ENCODE measurements at places on chromosomes 12 and 14.

DNA sequence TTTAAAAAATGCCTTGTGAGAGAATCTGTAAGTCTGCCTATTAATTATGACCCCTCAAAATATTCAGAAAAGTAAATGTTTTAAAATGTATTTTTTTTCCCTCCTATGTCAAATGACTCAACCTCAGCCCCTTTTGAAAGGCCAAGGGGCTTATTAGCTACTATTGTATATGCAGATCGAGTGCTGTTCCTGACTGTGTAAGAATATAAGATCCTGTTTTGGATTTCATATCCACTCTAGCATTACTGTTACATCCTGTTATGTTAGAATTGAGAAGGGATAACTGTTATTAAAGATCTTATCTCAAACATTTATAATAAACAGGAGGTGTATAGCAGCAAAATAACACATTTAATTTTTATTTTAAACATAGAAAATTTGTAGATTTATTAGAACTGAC, 46.6 kb upstream of the TPH2 start:
- no peak for DNase-seq

- DNase-seq: no peak
Measured at GRCh38 chr12:104402630-104403029, 54.1 kb upstream of the CHST11 start.

DNA sequence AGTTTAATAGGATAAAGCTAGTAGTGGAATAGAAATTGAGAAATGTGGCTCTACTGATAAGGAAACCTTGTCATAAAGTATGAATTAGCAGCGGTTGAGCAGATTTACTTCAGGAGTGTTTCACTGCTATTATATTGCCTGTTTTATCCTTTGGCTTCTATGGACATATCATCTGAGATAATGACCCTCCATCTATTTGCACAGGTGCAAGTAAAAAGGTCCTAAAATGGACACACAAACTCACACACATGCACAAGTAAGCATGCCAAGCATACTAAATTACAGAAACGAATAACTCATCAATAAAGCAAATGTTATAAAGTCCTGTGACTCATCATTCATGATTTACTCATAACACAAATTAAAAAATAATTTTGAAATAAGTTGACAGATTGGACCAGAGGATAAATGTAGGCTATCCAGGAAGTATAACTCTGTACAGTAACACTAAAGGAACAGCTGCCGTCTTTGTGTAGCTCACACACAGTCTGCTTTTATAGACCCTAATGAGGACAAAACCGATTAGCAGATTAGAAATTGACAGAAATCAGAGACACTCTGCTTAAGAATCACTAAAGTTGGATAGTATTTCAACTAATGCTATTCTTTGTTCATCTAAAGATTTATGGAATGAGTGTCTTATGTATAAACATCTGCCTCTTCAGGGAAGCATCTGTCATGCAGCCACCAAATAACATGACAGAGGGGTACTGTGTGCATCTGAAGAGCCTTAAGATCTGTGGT, 73.9 kb downstream of the SYT1 start:
- no peak for DNase-seq

DNA sequence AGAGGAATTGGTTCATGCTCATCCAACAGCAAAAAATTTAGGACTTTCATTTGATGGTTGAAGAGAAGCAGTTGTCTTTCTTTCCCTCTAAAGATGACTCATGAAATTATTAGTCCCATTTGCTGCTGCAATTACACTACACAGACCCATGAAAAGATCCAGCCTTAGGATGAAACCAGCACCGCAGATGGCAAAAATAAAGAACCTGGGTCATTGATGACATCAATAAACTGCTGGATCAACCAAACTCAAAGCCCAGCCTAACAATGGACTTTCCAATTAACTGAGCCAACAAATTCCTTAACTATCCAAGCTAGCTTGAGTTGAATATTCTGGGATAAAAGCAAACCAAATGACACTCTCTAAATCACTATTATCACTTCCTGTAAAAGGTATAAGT, 20.7 kb downstream of the DICER1 start:
- DNase-seq: no peak

DNA sequence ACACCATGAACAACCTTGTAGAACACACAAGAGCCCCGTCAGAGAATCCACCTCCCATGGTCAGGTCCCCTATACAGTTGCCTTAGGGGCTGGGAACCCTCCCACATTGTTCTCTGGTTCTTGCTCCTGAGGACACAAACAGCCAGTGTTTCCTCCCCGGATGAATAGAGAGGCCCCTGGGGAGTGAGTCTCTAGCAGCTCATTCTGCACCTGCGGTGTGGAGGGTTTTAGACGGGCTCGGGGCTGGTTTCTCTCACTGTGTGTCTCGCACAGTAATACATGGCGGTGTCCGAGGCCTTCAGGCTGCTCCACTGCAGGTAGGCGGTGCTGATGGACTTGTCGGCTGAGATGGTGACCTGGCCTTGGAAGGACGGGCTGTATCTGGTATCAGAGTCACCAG, 1052.1 kb downstream of the TMEM121 start:
- no peak for DNase-seq

GRCh38 chr14:53509276-53510244, 356.4 kb upstream of the DDHD1 start:
- DNase-seq: peak; percentile 95

GRCh38 chr12:104506676-104507401, 50.1 kb downstream of the CHST11 start:
- no peak for DNase-seq

- DNase-seq: no peak
Measured at GRCh38 chr12:125329239-125330102, 264.2 kb downstream of the AACS start.

DNA sequence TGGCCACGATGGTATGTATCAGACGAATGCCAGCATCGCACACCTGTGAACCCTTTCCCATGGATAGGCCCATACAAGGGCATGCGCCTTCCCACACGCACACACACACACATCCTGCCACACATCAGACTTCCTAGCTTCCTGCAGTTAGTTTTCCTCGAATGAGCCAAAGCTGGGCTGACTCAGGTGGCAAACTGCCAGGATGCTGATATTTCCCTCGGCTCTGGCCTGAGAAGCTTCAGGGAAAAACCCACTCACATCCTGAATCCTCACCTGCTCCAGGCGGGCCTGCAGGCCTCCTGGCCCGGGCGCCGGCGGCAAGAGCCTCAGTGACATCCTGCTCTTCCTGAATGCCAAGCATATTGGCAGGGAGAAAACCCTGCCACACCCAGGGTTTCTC, 22.4 kb downstream of the CALM1 start:
- DNase-seq: peak; percentile 79

GRCh38 chr12:3473844-3474243, 17.2 kb upstream of the PRMT8 start:
- DNase-seq: no peak

Data from fibroblast of gingiva (primary cell).